ENCODE measurements at places on chromosomes 2 and 18.

DNA sequence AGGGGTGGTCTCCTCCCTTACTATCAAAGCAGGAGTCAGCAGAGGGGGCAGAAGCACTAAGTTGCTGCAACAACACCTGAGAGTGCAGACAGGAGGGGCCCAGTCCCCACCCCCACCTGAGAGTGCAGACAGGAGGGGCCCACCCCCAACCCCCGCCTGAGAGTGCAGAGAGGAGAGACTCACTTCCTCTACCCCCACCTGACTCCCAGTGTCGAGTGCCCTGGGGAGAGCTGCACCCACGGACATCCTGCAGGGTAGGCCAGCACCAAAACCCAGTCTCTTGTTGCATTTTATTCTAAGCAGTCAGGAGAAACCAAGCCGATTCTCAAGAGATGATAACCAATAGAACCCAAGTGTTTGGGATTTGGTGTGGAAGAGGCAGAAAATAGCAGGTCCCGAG is 78.4 kb downstream of the NAPG start:
- DNase-seq: no peak

DNA sequence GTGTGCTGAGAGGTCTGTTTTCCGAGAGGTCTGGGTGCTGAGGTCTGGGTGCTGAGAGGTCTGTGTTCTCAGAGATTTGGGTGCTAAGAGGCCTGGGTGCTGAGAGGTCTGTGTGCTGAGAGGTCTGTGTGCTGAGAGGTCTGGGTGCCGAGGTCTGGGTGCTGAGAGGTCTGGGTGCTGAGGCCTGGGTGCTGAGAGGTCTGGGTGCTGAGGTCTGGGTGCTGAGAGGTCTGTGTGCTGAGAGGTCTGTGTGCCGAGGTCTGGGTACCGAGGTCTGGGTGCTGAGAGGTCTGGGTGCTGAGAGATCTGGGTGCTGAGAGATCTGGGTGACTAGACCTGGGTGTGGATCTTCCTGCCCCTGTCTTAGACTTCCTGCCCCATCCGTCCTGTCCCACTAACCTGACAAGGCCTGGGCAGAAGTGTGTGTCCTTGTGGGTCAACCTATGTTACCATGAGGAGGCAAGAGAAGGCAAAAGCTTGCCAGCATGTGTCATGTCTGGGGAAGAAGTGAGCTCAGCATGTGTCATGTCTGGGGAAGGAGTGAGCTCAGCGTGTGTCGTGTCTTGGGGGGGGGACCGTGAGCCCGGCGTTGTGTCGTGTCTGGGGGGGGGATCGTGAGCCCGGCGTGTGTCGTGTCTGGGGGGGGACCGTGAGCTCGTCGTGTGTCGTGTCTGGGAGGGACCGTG is 69.3 kb downstream of the KCNG2 start:
- no peak for DNase-seq

- no peak for DNase-seq
Measured at GRCh38 chr2:190576573-190576972, 42.1 kb upstream of the NEMP2 start.

GRCh38 chr18:78918707-78919106 is 60.9 kb upstream of the SALL3 start:
- DNase-seq: no peak

GRCh38 chr18:27707201-27707600 is 469.7 kb downstream of the CDH2 start:
- no peak for DNase-seq

GRCh38 chr2:36775261-36775660 is 78.8 kb downstream of the VIT start:
- DNase-seq: no peak

DNA sequence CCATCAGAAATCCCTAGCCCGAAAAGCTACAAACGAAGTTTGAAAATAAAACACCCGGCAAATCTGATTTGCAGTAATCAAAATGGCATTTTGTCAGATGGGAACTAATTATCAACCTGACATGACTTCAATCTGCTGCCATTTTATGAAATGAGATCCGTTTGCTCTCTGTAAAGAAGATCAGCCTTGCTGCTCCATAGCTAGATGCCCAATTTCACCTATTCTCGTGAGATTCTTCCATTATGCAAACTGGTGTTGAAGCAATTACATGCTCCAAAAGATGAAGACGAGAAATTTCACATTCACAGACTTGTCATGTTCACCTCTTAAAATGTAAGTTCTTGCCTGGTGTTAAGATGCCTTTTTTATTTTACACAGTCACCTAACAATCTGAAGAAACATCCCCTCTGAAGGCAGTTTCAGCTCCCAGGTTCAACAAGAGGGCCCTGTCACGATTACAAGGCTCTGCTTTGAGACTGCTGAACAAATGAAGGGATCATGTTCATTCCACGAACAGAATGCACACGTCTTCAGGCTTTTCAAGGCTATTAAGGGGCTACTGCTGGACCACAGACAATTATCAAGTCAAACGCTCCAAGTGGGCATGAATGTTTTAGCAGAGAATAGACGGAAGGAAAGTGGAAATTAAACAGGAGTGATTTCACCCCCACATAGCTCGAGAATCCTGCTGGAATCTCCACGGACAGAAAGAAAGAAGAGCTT is 172.6 kb upstream of the PID1 start:
- no peak for DNase-seq

GRCh38 chr2:7452110-7452876 is 535.1 kb downstream of the RNF144A start:
- no peak for DNase-seq

DNA sequence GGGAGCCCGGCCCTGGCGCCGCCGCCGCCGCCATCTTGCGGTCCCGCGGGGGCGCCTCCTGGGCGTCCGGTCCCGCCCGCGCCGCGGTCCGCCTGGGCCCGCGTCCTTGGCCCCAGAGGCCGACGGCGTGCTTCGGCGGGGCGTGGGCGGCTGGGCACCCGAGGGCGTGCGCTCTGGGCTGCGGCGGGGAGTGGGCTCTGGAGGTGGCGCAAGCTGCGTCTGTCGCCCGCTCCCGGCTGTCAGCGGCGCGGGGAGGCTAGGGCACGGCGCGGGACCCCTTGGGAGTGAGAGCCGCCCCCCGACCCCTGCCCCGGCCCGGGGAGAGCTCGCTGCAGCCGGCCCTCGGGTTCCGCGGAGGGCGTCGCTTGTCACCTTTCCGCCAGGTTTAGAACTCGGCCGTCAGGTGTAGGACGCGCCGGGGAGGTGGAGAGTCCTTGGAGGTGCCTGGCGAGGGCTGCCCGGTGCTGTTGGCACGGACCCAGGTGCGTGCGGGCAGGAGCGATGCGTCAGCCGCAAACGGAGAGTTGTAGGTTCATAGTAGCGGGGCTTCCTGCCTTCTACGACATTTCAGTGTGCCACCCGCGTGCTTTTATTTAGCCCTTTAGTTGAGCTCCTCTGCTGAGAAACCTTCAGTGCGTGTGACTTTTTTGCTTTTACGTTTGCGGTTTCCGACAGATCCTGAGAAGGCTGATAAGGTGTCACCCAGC is 921 bp downstream of the VAPA start:
- DNase-seq: peak; percentile 49

DNA sequence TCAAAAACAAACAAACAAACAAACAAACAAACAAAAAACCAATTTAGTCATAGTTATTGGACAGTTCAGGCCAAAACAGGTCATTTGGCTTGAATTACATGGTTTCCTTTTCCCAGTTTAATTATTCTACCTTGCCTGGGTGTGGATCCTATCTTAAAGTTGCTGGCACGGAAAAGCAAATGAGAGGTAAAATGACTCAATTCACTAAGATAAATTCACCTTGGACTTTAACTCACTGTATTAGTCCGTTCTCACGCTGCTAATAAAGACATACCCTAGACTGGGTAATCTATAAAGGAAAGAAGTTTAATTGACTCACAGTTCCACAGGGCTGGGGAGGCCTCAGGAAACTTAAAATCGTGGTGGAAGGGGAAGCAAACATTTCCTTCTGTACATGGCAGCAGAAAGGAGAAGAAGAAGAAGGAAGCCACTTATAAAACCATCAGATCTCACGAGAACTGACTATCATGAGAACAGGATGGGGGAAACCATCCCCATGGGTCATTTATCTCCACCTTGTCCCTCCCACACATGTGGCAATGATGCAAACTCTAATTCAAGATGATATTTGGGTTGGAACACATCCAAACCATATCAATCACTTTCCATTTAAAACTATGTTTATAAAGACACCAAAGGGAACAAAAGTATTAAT is 22.5 kb upstream of the TRAPPC8 start:
- DNase-seq: no peak

DNA sequence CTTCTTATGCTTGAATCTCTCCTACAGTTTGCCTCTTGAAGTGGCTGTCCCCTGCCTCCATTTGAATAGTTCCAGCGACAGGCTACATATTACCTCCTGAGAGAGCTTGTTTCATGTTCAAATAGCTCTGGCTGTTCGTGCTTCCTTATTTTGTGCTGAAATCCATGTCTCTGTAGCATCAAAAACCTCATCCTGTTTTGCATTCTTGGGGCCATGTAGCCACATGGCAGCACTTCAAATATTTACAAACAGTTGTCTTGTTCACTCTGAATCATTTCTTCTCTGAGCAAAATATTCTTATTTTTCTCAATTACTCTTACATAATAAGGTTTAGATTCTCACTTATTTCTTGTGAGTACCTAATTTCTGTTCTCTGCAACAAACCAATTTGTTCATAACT is 1243.1 kb upstream of the NXPH2 start:
- DNase-seq: no peak

- no peak for DNase-seq
Measured at GRCh38 chr2:239596253-239596652, 195.4 kb upstream of the HDAC4 start.

- DNase-seq: no peak
Measured at GRCh38 chr2:230661072-230661957, 51.3 kb upstream of the CAB39 start.

DNA sequence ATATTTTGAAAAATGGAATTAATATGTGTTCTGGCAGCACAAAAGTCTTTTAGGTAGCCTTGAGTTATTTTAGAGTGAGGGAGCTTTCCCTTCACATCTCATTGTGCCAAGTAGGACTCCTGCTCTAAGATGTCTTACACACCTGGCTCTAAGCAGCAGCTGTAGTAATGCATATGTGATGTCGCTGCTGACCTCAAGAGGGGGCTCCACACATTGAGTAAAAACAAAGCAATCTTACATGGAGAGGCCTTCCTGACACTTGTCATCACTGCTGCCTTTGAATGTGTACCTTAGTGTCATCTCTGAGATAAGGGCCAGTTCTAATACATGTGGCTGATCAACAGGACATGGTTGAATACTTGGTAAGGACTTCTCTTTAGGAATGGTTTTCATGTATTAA is 75.8 kb downstream of the ACTR3 start:
- DNase-seq: no peak

GRCh38 chr2:163554864-163555263 is 180.9 kb downstream of the FIGN start:
- no peak for DNase-seq

- no peak for DNase-seq
Measured at GRCh38 chr2:196172951-196173350, 1.6 kb upstream of the STK17B start.

DNA sequence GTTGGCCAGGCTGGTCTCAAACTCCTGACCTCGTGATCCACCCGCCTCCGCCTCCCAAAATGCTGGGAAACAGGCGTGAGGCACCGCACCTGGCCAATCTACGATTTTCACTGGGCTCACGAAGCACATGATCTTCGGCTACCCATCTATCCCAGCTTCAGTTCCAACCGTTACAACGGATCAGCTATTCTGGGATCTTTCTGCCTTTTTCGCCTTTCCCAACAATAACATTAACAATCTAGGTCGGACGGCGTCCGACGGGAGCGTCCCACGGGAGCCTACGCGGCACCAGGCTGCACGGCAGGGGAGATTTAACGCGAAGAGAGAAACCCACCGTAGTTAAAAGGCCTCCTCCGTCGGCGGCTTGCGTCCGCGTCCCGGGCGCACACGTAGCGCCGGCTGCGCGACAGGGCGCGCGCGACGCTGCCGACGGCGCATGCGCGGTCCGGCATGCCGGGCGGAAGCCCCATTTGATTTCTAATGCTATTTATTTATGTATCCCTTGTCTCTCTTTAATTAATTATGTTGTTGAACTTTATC is at the start of gene MSL3B:
TSS of gene MSL3B (minus strand) at position 394 of the 540 bp plus-strand sequence.
- peak; percentile 31 for DNase-seq

GRCh38 chr2:186605041-186605440 is 15.2 kb downstream of the ITGAV start:
- no peak for DNase-seq

- no peak for DNase-seq
Measured at GRCh38 chr2:74111380-74111779, 36.3 kb downstream of the BOLA3 start.
